Esophagus (tissue), 2 donors: ENCODE measurements at places on chromosomes 7 and 10. TPM values are rescaled to one million over a fixed set of nuclear protein-coding genes. Genes with fewer than 3 reads are reported as not detected.

Gene GIMAP1
- 1.5 TPM for polyA plus RNA-seq

Gene RNF32
- polyA plus RNA-seq = 0.38 TPM

Gene PRLHR
- polyA plus RNA-seq = not detected

Gene HECW1
- polyA plus RNA-seq = 0.11 TPM

Gene FOXI2
- polyA plus RNA-seq = 0.84 TPM

Gene TRIM73
- 2.9 TPM for polyA plus RNA-seq

Gene CELF2
- 2.2 TPM for polyA plus RNA-seq

Gene RARRES2
- 39.3 TPM for polyA plus RNA-seq

Gene FANK1
- polyA plus RNA-seq = 4.3 TPM

Gene GPR146
- polyA plus RNA-seq = 4.5 TPM

Gene RASA4B
- polyA plus RNA-seq = 4.6 TPM

Gene ADAMTS14
- polyA plus RNA-seq = 0.59 TPM

Gene IDI2
- polyA plus RNA-seq = not detected

Gene ZNF467
- 2.6 TPM for polyA plus RNA-seq

Gene ZNF853
- 0.35 TPM for polyA plus RNA-seq

Gene PKD1L1
- polyA plus RNA-seq = 0.08 TPM

Gene TET1
- 0.16 TPM for polyA plus RNA-seq

Gene STAG3
- polyA plus RNA-seq = 0.73 TPM

Gene CTAGE8
- 2.5 TPM for polyA plus RNA-seq

Gene HYAL4
- not detected for polyA plus RNA-seq

Gene CPN1
- polyA plus RNA-seq = not detected

Gene MACC1
- 5.6 TPM for polyA plus RNA-seq

Gene FGFR2
- 15.4 TPM for polyA plus RNA-seq

Gene RASSF4
- polyA plus RNA-seq = 3.7 TPM

Gene FEZF1
- polyA plus RNA-seq = not detected

Gene FBXL13
- 0.08 TPM for polyA plus RNA-seq

Gene C10orf53
- not detected for polyA plus RNA-seq

Gene SNX10
- polyA plus RNA-seq = 0.44 TPM

Gene SLC4A2
- polyA plus RNA-seq = 45.5 TPM

Gene ACHE
- polyA plus RNA-seq = 0.52 TPM
